Left cardiac atrium (tissue), 4 donors: ENCODE measurements at places on chromosomes 3 and 15.

DNA sequence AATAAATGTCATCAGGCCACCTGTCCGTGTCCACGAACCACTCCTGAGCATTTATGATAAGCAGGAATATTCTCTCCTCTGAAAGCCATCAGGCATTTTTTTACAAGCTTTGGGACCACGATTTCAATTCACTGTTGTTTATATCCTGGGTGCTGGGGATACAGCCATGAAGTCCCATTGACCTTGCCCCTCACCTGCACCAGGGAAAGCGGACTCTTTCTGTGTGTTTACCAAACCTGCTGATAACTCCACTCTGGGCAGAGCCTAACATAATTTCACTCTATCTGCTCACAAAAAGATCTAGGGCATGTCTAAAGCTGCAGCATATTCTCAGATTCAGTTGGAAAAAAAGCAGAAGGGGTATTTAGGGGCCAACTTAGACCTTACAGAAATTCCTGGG lies 4.8 kb downstream of the DNASE1L3 start:
- DNase-seq: no peak

DNA sequence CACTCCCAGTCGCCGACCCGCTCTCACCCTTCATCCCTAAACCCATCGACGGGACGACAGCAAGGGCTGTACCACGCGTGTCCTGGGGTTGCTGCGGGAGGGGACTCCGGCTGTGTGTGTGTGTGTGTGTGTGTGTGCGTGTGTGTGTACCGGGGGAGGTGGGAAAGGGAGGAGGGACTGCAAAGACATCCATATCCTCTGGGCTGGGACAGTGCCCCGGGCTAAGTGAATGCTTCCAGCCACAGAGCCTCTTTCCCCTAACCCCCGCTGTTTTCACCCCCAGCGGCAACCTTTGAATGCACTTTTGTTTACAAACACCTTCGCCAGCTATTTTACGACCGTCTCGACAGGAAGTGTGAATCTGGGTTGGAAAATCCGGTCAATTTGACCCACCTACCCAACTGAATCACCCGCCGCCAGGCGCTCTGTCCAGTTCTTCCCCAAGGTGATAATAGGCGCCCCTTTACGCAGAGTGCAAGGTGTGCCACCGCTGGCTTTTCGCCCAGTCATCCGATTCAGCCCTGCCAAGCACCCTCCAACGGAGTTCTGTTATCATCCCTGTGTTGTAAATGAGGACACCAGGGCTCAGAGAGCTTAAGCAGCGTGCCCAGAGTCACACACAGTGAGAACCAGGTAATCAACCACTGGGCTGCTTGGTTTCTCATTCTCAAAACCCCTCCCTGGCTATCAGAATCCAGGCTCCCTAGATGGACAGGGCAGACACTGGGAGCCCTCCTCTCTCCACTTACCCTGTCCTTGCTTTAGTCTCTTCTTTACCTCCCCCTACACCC lies 739 bp upstream of the AMOTL2 start:
- peak; percentile 59 for DNase-seq

GRCh38 chr3:119395923-119396358 lies 67.5 kb downstream of the TMEM39A start:
- no peak for DNase-seq

DNA sequence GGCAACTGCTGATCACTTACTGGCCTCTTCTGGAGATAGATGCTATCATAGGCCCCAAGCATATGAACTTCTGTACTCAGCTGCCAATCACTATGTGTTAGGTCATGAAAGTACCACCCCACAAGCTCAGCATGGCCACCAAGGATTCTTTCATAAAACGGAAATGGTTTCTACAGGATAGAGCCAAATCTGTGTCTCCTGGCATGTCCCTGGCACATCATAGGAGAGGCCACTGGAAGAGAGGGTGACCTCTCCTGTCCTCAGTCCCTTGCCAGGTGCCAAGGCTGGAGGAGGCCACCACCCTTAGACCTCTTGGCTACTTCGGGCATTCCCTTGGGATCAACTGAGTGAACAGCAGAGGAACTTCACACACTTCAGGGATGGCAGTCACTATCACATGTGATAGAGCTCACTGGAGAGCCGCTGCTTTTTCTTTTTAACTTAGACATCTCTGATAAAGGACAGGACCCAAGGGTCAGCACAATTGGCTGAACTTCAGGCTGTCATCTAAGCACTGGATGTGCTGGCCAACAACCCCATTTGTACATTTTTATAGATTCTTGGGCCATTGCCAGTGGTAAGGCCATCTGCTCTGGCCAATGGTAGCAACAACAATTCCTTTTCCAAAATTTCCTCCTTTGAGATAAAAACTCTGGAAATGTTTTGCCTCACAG lies 425.2 kb downstream of the SQOR start:
- DNase-seq: no peak

DNA sequence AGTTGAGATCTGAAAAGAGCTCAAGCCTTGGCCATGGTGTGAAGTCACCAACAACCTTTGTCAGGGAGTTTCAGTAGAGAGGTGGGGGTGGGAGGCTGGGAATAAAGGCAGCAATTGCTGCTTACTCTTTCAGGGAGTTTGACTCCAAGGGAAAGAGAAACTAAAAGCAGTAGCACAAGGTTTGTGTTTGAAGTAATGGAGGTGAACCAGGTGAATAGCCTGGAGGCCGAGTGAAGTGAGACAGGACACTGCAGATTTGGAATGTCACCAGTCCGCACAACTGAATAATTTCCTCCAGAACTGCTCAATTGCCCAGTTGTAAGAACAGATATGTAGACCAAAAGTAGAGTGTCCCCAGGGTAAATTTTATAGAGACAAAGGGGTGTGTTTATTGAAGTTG lies 44.1 kb downstream of the CD86 start:
- no peak for DNase-seq

DNA sequence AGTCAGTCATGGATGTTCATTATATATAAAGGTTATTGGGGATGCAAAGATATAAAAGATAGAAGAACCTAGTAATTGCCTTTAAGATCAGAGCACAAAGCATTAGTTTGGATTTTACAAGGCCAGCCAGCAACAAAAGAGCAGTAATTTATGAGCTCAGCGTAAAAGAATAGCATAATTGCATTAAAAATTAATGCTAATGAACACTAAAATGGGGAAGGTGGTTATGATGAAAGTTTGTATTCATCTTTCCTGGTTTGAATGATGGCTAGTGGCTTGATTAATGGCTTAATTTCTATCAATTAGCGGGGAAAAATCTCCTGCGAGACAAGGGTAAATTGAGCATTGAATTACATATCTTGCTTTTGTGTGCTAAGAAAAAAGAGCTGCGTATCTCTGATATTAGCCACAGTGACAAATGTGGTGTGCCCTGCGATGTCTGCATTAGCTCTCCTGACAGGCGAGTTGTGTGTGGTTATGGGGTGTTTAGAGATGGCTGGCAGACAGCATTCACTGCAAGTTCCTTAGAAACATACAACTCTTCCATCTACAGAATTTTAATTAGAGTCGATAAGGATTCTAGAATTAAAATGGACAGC lies 42.8 kb upstream of the MLF1 start:
- DNase-seq: no peak

- no peak for DNase-seq
Observed at GRCh38 chr3:49998326-49998725, 58.4 kb downstream of the RBM6 start.

- no peak for DNase-seq
Observed at GRCh38 chr3:101351829-101352228, 31.5 kb upstream of the IMPG2 start.

GRCh38 chr15:63263519-63263918 lies 13.9 kb upstream of the APH1B start:
- no peak for DNase-seq

DNA sequence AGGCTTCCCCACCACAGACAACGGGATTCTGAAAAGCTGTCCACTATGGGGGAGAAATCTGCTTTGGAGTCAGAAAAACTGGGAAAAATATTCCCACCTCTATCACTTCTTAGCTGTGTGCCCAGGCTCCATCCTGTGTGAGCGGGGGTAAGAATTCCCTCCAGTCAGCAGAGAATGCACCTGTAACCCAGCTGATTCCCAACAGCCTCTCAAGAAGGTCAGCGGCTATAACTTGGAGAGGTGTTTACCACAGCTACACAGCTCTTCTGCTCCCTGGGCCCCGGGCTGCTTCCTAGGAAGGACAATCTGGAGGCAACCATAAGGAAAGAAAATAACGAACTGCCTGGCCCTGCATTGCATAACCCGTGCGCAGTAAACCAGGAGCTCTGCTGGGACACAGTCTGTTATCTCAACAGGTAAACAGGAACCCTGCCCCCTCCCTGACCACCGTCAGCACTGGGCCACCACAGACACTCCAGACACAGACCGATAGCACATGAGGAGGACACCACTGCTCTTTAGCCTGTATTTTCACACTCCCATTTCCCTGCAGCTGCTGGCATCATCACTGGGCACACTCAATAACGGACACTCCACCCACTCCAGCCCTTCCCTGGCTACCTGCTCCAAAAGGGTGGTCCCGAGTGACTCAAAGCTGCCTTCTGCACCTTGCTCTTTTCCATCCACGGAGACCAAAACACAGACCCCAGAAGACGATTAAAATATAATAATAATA lies 2.1 kb downstream of the RAB43 start:
- DNase-seq: no peak

- DNase-seq: no peak
Observed at GRCh38 chr15:73231661-73232419, 136.9 kb downstream of the HCN4 start.

DNA sequence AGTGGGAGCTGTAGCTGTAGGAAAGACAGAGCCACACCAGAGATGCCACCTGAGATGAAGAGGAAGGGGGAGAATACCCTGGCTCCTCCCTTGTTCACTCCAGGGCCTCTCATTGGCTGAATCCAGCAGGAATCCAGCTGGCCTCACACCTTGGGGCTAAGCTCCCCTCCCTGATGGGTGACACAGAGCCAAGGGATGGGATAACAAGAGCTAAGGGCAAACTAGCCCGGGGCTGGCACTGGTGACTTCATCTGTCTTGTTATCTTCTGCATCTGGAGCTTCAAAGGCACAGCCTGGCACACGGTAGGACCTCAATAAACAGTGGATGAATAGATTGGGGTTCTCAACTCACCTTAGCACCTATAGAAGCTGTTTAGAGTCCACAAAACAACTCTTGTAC lies 13.8 kb upstream of the GATA2 start:
- DNase-seq: no peak
